ENCODE measurements at places on chromosomes 4 and X. TPM values are rescaled to one million over a fixed set of nuclear protein-coding genes. Genes with fewer than 3 reads are reported as not detected.

The SYTL4 gene
- total RNA-seq = 3.7 TPM

The MAGEA2 gene
- total RNA-seq = not detected

The LRCH2 gene
- 7.9 TPM for total RNA-seq

The ADGRG4 gene
- not detected for total RNA-seq

The OTC gene
- total RNA-seq = 0.36 TPM

The FAT1 gene
- 88.8 TPM for total RNA-seq

The FAM9B gene
- not detected for total RNA-seq

Measured in right cardiac atrium (tissue), 5 donors.